ENCODE measurements at places on chromosomes 2 and 18.

DNA sequence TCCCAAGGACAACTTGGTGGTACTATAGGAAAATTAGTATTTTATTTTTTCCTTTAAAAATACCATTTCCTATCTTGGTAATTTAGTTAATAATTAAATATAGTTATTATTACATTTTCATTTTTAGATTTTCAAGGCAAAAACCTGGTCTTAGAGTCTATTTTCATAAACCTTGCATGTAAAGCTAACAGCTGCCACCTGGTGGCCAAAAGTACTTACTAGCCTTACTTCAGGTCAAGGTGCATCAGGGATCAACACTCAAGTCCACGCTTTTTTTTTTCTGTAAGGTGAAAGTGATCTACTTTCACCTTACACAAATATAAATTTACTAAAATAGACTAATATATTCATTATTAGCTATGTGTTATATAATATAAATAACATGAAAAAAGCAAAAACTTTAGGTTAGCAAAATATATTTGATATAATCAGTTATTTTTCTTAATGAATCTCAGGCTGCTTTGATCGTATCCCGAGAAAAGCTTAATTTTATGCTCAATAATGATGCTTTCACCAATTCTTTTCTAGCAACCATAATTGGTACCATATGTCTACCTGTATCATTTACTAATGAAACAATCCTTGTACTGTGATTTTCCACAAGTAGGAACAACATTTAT, 62.5 kb downstream of the RELCH start:
- peak; percentile 48 for DNase-seq

- no peak for DNase-seq
Observed at GRCh38 chr2:128490881-128491691, 172.4 kb upstream of the HS6ST1 start.

- DNase-seq = no peak
Observed at GRCh38 chr2:69034122-69034521, 21.1 kb downstream of the ANTXR1 start.

GRCh38 chr18:39945076-39945475, 2010.0 kb upstream of the PIK3C3 start:
- no peak for DNase-seq

- DNase-seq = no peak
Observed at GRCh38 chr2:49189512-49190225, 35.4 kb upstream of the FSHR start.

- DNase-seq = no peak
Observed at GRCh38 chr2:127149384-127149783, 42.4 kb upstream of the BIN1 start.

- no peak for DNase-seq
Observed at GRCh38 chr2:58448845-58449244, 207.7 kb upstream of the FANCL start.

DNA sequence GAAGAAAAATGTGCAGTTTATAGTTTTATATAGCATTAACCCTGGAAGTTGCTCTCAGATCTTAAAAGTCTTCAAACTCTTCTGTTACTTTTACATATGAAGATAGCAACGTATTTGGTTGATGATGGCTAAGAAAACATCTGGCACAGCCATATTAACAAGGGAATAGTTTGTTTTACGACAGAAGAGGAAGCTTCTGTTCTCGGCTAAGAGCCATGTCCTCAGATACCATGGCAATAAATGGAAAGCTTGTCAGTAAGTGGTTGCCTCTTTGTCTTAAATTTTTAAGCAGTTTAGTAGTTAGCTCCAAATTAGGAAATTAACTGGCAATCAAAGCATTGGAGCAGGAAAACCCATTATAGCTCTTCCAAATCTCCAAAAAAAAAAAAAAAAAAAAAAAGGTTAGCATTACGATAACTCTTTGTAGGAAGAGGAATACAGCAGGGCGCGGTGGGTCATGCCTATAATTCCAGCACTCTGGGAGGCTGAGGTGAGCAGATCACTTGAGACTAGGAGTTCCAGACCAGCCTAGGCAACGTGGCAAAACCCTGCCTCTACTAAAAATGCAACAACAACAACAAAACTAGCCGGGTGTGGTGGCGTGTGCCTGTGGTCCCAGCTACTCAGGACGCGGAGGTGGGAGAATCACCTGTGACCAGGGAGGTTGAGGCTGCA, 4.5 kb upstream of the STON1 start:
- no peak for DNase-seq

DNA sequence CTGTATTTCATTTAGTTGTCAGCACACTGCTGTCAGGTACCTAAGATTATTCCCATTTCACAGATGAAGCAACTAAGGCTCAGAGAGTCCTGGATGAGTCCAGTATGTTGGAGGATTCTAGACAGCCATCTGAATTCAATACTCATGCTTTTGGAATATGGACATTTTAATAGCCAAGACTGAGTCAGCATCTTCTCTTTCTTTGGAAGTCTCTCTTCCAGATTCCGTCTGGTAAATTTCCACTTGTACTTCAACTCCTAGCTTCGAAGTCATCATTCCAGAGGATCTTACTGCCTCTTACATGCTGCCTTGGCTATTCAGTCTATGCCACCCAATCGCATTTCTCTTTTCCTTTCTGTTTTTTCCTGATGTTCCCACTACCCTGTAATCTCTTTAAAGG, 40.6 kb downstream of the INSIG2 start:
- DNase-seq = no peak

GRCh38 chr2:9410108-9410507, 13.2 kb downstream of the ITGB1BP1 start:
- no peak for DNase-seq

DNA sequence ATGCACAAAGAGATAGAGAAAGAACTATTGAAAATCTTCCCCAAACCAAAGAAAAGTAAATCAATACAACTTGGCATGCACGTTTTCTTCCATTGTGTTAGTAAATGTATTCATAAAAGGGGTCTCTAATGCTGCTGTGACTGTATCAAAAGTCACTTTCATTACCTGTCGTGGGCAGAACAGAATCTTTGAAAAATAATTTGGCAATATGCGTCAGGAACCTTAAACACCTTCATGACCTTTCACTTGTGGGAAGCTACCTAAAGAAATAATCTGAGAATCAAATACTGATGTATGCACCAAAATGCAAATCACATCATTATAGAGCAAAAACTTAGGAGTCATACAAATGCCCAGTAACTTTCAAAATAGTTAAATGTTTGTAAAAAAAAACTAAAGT, 105.3 kb downstream of the ARL4C start:
- DNase-seq = no peak

GRCh38 chr2:190913725-190914124, 33.1 kb downstream of the GLS start:
- DNase-seq = no peak

DNA sequence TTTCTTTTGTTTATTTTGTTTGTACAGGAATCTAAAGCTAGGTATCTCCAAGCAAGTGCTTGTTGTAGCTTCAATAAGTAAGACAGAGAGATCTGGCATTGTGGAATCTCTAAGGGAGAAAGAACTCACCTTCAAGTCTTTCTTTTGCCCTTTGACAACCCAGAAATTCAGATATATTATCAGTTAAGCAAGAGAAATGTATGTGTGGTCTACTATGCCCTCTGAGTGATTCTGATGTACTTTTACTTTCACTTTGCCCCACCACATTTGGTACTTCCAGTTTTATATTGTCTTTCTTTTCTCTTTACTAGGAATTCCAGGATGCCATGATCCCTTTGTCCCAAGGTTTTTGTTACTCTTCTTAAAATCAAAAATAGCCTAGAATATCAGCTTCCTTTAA, 259.6 kb upstream of the PIK3C3 start:
- DNase-seq = no peak

- DNase-seq = peak; percentile 20
Observed at GRCh38 chr18:8654503-8655451, 45.5 kb downstream of the RAB12 start.

GRCh38 chr2:26052740-26053139, 18.9 kb downstream of the RAB10 start:
- no peak for DNase-seq

DNA sequence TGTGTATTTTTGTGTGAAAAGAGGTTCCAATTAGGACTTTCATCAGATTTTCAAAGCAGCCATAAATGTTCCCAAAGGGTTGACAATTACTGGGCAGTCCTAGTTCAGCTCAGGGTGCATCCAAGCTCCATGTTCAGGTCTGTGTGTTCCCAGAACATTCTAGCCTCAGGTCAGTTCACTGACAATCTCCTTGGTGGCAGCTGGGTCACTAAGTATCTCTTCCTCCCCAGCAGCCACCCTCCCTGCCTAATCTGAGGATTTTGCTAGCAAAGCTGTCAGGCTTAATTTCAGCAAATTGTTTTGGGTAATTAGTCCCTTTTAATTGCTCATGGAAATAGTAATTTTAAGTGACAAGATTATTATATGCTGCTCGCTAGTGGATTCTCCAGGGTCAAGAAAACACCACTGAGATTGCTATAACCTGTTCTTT, 29.8 kb downstream of the UPP2 start:
- no peak for DNase-seq

GRCh38 chr2:239666855-239667376, 266.1 kb upstream of the HDAC4 start:
- DNase-seq = no peak

DNA sequence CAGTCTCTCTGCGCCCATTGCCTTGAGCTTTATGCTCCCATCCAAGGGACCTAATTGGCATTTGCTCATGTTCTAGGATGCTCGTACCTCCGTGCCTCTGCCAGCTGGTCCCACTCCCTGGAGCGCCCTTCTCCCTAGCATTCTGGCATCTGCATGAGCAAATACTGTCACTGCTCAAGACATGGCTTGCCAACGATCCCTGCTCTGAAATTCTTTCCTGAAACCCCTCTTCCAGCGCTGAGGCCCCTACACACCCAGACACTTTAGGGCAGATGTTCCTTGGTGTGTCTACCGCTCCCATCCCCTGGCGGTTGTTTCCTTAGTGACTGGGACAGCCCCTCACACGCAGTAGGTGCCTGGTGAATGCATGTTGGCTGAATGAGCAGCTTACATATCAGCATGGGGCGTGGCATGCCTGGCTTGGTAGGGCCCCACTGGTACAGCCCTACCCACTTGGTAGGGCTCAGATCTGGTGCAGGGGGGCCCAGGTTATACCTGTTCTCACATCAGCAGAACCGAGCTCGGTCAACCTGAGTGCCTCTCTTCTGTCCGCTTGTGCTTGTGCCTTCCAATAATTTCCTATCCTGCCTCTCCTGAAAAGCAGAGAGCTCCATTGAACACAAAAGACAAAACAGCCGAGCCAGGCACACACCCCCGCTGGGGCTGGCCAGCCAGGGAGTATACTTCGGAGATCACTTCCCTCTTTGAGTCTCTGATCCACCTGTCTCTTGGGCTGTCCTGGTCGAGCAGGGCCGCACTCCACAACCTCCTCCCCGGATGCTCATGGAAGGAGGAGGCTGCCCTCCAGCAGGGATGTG, 59.2 kb downstream of the INHBB start:
- no peak for DNase-seq
